Type B pancreatic cell (in vitro differentiated cells): ENCODE measurements at places on chromosomes 4 and X.
A peak's percentile ranks its signal among the peaks of the same experiment; 100 is the strongest.

DNA sequence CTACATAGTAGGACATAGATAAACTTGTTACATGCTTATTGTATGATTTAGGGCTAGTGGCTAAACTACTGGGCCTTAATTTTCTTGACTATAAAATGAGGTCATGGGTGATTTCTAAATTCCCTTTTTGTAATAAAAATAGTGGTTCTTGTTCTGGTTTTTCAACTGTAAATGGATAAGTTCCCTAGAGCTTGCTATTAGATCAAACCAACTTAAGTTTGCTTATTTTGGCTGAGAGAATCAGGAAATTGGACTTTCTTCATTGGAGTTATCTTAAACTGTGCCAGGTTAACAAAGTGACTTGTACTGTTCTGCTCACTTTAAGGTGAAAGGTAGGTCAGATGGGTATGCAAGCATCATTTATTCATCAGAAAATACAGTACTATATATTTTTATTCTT, 78.3 kb downstream of the PDLIM5 start:
- no peaks in the 10 kb centered on the region for H3K27me3 ChIP-seq
- peaks cover 31% of the 10 kb centered on the region for H3K4me1 ChIP-seq
- H3K27ac ChIP-seq: no peak overlapping the region
- peaks cover 4% of the 10 kb centered on the region for H3K36me3 ChIP-seq

DNA sequence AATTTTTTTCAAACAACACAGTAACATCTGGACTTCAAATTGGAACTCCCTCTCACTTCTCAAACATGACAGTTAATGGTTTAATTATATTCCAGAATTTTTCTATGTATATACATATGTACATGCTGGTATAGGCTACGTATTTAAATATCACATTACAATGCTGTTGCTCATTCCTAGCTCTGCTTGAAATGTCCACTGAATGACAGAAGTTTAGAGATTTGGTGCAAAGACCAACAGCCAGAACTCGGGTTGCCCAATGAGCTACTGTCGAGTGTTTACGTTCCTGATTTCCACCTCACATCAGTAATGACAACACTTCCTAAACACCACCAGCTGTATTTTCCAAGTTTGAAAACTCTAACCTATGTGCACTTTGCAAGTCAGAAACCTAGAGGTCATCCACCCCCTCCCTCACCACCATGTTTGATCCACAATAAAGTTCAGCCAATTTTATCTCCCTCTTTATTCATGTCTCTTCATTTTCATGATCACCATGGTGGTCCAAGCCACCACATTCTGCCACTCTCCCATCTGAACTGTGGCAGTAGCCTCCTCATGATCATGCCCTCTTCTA, 49.3 kb upstream of the RPL34 start:
- H3K27me3 ChIP-seq: peaks cover 21% of the 10 kb centered on the region
- no peaks in the 10 kb centered on the region for H3K36me3 ChIP-seq
- no peak overlapping the region for H3K27ac ChIP-seq
- no peak overlapping the region for H3K4me3 ChIP-seq
- H3K4me1 ChIP-seq: peaks cover 6% of the 10 kb centered on the region

- no peak overlapping the region for H3K4me3 ChIP-seq
- H3K27ac ChIP-seq: no peak overlapping the region
- no peaks in the 10 kb centered on the region for H3K36me3 ChIP-seq
Measured at GRCh38 chr4:16386711-16387320, 160.5 kb upstream of the TAPT1 start.

- no peaks in the 10 kb centered on the region for H3K27me3 ChIP-seq
- H3K27ac ChIP-seq: no peak overlapping the region
- H3K4me3 ChIP-seq: no peak overlapping the region
- no peaks in the 10 kb centered on the region for H3K4me1 ChIP-seq
- no peak for DNase-seq
Measured at GRCh38 chr4:25783126-25783525, 79.7 kb downstream of the SEL1L3 start.

- no peak for DNase-seq
- peaks cover 19% of the 10 kb centered on the region for H3K36me3 ChIP-seq
- peak overlapping the region; percentile 22 for H3K4me3 ChIP-seq
- peaks cover 14% of the 10 kb centered on the region for H3K4me1 ChIP-seq
- H3K27me3 ChIP-seq: no peaks in the 10 kb centered on the region
- H3K27ac ChIP-seq: peak overlapping the region; percentile 53
Measured at GRCh38 chr4:40506066-40506465, 123.6 kb downstream of the RBM47 start.

DNA sequence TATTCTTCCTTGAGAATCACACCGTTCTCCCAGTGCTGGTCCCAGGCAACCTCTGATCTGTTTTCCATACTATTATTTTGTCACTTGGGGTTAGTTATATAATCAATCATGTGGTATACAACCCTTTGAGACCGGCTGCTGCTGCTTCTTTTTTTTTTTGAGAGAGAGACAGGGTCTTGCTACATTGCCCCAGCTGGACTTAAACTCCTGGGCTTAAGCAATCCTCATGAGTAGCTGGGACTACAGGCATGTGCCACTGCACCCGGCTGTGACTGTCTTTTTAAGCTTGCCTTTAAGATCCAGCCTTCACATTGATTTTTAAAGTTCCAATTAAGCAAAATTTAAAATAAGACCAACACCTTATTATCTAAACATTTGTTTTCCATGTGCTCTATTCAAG, 86.7 kb upstream of the EXOC1L start:
- no peaks in the 10 kb centered on the region for H3K27me3 ChIP-seq
- no peak for DNase-seq
- no peak overlapping the region for H3K27ac ChIP-seq
- H3K4me3 ChIP-seq: no peak overlapping the region

DNA sequence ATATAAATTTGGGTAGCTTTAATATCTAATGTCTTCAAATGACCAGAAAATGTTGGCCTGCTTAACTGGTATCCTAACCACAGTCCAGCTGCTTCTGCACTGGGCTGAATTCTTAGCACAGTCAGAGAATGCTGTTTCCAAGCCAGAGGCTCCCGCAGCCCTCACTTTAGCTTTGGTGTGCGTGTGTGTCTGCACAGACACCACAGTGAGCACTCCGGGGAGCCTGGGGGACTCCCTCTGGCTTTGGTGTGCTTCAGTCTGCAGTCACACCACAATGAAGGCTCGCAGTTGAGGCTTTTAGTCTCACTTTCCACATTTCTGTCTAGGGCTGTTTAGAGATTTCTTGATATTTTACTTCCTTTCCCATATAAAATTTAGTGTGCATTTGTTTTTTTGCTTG, 53.6 kb downstream of the APOO start:
- DNase-seq: peak; percentile 13
- H3K4me1 ChIP-seq: no peaks in the 10 kb centered on the region
- peaks cover 25% of the 10 kb centered on the region for H3K36me3 ChIP-seq

GRCh38 chr4:144223661-144224060, 83.1 kb upstream of the GYPA start:
- no peak overlapping the region for H3K4me3 ChIP-seq
- no peaks in the 10 kb centered on the region for H3K4me1 ChIP-seq
- no peaks in the 10 kb centered on the region for H3K36me3 ChIP-seq
- DNase-seq: no peak
- H3K27me3 ChIP-seq: no peaks in the 10 kb centered on the region

GRCh38 chr4:79317711-79318110, 8.2 kb downstream of the NAA11 start:
- H3K4me1 ChIP-seq: peaks cover 17% of the 10 kb centered on the region
- H3K36me3 ChIP-seq: no peaks in the 10 kb centered on the region
- H3K27me3 ChIP-seq: no peaks in the 10 kb centered on the region
- DNase-seq: no peak
- no peak overlapping the region for H3K4me3 ChIP-seq

DNA sequence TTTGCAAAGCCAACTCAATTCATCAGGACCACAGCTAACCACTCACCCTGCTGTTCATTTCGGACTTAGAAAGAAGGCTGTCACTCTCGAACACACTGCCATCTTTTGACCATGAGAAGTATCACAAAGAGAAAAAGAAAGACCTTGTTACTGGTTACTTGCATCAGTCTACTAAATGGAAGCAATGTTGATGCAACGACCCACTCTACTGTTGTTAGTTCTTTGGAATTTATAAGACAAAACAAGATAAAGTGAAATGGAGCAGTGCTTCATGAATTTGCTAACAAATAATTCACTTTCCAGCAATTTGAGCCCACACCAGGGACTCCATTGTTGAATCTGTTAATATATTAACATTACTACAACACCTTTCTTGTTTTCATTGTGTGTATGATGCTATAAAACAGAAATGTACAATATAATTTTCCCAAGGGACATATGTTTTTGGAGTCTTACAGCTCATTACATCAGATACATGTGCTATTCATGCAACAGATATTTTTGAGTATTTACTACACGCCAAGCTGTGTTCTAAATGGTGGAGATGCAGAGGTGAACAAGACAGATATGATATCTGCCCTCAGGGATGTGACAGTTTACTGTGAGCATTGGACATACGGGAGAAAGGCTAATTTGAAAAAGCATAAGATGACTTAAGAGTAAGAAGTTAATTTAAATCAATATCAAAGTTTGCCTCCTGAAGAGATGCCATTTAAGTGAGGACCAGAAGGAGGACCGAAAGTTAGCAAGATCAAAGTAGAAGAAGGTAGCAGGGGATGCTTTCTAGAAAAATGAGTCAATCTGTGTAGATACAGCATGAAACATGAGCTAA, 87.2 kb downstream of the AREG start:
- H3K27me3 ChIP-seq: peaks cover 7% of the 10 kb centered on the region
- H3K27ac ChIP-seq: peak overlapping the region; percentile 21
- DNase-seq: no peak

- H3K27ac ChIP-seq: no peak overlapping the region
- H3K4me1 ChIP-seq: no peaks in the 10 kb centered on the region
- H3K36me3 ChIP-seq: no peaks in the 10 kb centered on the region
- H3K27me3 ChIP-seq: no peaks in the 10 kb centered on the region
- DNase-seq: no peak
- no peak overlapping the region for H3K4me3 ChIP-seq
Measured at GRCh38 chrX:11953615-11954014, 184.7 kb upstream of the FRMPD4 start.

- no peaks in the 10 kb centered on the region for H3K4me1 ChIP-seq
- H3K27ac ChIP-seq: no peak overlapping the region
- no peaks in the 10 kb centered on the region for H3K36me3 ChIP-seq
- no peak for DNase-seq
- H3K27me3 ChIP-seq: no peaks in the 10 kb centered on the region
Measured at GRCh38 chr4:108411836-108412235, 208.5 kb upstream of the RPL34 start.

DNA sequence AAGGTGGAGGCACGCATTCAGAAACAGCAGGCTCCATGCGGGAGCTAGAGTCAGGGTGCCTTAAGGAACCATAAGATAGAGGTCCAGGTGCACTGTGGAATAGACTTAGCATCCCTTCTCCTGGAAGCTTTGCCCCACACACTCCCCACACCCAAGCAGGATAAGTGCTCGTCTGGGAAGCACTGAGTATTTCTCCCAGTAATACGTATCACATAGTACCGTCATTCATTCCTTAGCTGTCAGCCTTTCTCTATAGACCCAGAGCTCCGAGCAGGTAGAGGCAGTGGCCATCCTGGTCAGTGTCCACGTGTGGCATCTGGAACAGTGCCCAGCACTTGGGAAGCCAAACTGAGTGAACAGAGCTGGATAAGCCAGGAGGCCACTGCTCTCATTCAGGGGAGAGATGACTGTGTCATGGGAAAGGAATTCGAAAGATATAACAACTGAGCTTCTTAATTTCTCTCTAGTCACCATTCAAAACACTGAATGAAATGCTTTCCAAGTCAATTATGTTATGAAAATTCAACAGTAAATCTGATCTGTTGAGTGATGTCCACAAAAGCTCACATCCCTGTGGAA, 9.9 kb downstream of the APBB2 start:
- peaks cover 23% of the 10 kb centered on the region for H3K4me1 ChIP-seq
- peaks cover 4% of the 10 kb centered on the region for H3K36me3 ChIP-seq
- no peak overlapping the region for H3K4me3 ChIP-seq
- H3K27ac ChIP-seq: no peak overlapping the region
- no peak for DNase-seq

DNA sequence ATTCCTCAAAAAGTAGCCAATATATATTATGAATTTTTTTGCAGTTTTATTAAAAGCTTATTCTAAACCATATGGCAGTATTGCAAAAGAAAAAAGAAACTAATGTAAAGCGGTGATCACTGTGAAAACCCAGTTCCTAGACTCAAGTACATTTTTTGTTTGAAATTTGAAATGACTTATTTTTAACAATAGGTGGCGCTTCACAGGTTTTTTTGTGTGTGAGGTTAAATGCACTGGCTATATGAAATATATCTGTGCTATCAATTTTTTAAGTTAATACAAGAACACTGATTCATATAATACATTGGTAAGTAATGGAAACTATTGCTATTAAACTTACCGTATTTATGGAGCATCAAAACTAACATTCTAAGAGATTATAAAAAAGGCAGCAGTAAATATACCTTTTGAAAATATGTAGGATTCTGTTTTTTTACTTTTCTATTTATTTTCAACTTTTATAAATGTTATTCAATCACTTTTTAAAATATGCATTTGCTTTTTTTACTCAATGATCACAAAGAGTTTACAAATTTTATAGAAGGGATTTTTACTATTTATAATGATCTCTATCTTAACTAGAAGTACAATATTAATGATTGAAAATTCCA, 5.6 kb upstream of the SPRY1 start:
- H3K36me3 ChIP-seq: no peaks in the 10 kb centered on the region
- no peak overlapping the region for H3K4me3 ChIP-seq
- H3K4me1 ChIP-seq: peaks cover 5% of the 10 kb centered on the region
- no peaks in the 10 kb centered on the region for H3K27me3 ChIP-seq
- H3K27ac ChIP-seq: no peak overlapping the region
- DNase-seq: no peak

- H3K4me1 ChIP-seq: peaks cover 9% of the 10 kb centered on the region
- no peaks in the 10 kb centered on the region for H3K36me3 ChIP-seq
- no peak for DNase-seq
- H3K4me3 ChIP-seq: no peak overlapping the region
- H3K27ac ChIP-seq: no peak overlapping the region
Measured at GRCh38 chr4:8906991-8907595, 35.5 kb upstream of the HMX1 start.

- no peak overlapping the region for H3K27ac ChIP-seq
- H3K27me3 ChIP-seq: no peaks in the 10 kb centered on the region
- no peaks in the 10 kb centered on the region for H3K36me3 ChIP-seq
- H3K4me1 ChIP-seq: no peaks in the 10 kb centered on the region
- H3K4me3 ChIP-seq: no peak overlapping the region
Measured at GRCh38 chr4:94160774-94161173, 46.9 kb upstream of the SMARCAD1 start.

- H3K4me1 ChIP-seq: no peaks in the 10 kb centered on the region
- no peak overlapping the region for H3K4me3 ChIP-seq
- H3K36me3 ChIP-seq: no peaks in the 10 kb centered on the region
- no peak for DNase-seq
- peaks cover 10% of the 10 kb centered on the region for H3K27me3 ChIP-seq
- no peak overlapping the region for H3K27ac ChIP-seq
Measured at GRCh38 chrX:66045894-66046293, 6.0 kb upstream of the VSIG4 start.

DNA sequence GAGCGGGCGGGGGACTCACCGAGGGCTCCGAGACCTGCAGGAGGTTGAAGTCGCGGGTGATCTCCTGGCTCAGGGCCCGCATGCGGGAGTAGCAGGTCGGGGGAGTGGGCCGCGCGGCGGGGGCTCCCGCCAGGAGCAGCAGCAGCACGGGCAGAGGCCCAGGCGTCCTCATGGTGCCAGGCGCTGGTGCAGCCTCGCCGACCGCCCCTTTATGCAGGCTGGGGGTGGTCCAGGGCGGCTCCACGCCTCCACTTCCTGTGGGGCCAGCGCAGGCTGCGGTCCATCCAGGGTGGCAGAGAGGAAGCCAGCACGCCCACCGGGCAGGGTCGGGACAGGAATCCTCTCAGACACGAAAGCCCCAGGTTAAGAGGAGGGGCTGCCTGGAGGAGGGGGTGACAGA, at the start of gene CYTL1:
Gene CYTL1 (minus strand): TSS at position 185 of the 400 bp plus-strand sequence. CDS start 13 bp downstream, at position 172.
- H3K27ac ChIP-seq: no peak within 1 kb of the TSS
- DNase-seq: no peak
- H3K4me3 ChIP-seq: peak within 1 kb of the TSS; percentile 68
- peaks cover 60% of the 10 kb centered on the region for H3K27me3 ChIP-seq
